LHCN-M2 (cell line): ENCODE measurements at places on chromosomes 5 and 9. TPM values are rescaled to one million over a fixed set of nuclear protein-coding genes. Genes with fewer than 3 reads are reported as not detected.

The STPG3 gene
- total RNA-seq = not detected in 2 replicates

The FAM151B gene
- total RNA-seq = 3.0 and 3.1 TPM in 2 replicates

The SEMA5A gene
- 11.4 and 12.8 TPM in 2 replicates for total RNA-seq

DNA sequence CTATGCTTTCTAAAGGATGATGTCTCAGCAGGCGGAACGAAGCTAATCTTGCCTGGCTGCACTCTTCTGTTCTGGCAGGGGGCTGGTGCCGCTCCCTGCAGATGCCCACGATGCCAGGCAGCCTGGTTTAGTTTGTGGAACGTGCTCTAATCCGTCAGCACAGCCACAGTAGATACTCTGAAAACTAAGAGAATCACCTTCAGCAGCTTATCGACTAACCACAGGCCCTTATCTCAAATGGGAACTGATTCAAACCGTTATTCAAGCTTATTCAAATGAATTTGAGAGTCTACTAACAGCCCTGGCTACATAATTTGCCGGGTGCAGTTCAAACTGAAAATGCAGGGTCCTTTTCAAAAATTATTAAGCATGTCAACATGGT, 246.6 kb upstream of the ANKRD55 start:
- no peak for DNase-seq

DNA sequence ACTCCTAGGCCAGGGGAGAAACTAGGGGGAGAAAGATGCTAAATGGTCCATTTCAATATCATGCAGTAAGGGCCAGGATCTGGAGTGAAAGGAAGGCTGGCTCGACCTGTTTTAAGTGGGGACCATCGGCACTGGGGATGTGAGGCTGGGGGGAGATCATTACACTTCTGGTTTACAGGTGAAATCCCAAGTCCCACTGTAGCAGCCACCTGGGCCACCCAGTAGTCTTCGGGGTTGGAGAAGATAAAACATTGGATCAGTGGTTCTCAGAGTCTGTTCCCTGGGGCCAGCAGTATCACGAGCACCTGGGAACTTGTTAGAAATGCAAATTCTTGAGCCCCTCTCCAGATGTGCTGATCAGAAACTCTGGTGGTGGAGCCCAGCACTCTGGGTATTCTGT, 111.3 kb upstream of the ALDH1B1 start:
- no peak for DNase-seq
